ENCODE measurements at places on chromosomes 1 and 21. TPM values are rescaled to one million over a fixed set of nuclear protein-coding genes. Genes with fewer than 3 reads are reported as not detected.
A peak's percentile ranks its signal among the peaks of the same experiment; 100 is the strongest.

- no peak for DNase-seq
Measured at GRCh38 chr21:35244514-35244913, 195.4 kb upstream of the RUNX1 start.

- DNase-seq: no peak
Measured at GRCh38 chr1:46687921-46688509, 16.4 kb downstream of the TEX38 start.

- DNase-seq: no peak
Measured at GRCh38 chr1:50659107-50659662, 235.9 kb upstream of the DMRTA2 start.

DNA sequence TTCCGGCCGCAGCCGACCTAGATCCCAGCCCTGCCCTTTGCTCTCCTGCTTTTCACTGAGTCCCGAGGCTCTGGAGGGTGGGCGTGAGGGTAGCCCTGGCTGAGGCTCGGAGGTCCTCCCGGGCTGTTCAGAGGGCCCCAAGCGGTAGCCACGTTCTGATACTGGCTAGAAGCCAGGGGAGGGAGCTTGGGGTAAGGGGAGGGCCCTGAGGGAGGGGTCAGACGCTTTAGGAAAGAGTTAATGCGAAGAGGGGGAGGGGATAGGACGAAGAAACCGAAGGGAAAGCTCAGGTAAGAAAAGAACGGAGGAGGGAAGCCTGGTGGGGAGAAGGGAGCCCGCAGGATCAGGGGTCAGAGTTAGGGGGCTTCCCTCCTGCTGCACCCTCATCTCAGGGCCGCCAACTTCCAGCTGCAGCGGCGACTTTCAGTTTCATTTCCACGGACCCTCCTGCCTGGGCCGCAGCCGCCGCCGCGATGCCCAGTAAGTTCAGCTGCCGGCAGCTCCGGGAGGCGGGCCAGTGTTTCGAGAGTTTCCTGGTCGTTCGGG is at the start of gene MOV10:
TSS of gene MOV10 (plus strand) at position 220 of the 546 bp plus-strand sequence. CDS start at position 474, 254 bp downstream.
- peak; percentile 75 for DNase-seq

DNA sequence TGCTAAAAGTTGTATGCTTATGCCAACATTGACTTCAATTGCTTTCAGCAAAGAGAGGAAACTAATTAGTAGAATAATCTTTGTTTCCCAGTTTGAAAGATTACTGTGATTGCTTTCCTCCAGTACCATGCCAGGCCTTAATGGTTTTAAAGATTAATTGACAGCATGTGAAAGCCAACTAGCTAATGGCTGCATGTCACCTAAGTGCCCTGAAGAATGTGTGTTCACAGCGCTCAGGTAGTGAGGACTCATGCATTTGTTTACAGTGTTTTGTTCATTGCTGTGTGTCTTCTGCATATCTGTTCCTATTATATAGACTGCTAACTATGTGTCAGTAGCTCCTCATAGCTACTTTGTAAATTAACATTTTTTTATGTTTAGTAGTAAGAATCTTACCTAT is 335.6 kb downstream of the LRRIQ3 start:
- no peak for DNase-seq

Gene PGBD2
- total RNA-seq: 6.9 TPM

GRCh38 chr1:5709461-5709975 is 282.7 kb downstream of the NPHP4 start:
- no peak for DNase-seq

- no peak for DNase-seq
Measured at GRCh38 chr1:87113313-87113712, 198.9 kb downstream of the HS2ST1 start.

Gene FCMR
- 16.7 TPM for total RNA-seq

DNA sequence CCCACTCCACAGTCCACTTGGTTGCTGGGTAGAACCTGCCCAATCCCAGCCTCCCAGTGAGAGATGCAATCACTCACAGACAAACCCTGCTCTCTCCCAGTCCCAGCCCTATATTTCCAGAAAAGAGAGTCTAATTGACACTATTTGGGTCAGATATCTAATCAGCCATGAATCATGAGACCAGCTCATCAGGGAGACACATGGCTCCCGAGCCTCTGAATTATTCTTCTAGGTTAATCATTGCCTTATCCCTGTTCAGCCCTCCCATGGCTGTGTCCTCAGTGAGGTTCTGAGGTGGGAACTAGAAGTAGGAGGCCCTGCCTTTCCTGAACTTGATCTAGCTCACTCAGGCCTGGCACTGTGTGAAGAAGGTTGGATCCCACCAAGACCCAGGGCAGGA is 49.9 kb upstream of the ZC3H12A start:
- DNase-seq: no peak

- DNase-seq: no peak
Measured at GRCh38 chr1:78958711-78959110, 47.8 kb downstream of the ADGRL4 start.

Gene RGS13
- 2.1 TPM for total RNA-seq

DNA sequence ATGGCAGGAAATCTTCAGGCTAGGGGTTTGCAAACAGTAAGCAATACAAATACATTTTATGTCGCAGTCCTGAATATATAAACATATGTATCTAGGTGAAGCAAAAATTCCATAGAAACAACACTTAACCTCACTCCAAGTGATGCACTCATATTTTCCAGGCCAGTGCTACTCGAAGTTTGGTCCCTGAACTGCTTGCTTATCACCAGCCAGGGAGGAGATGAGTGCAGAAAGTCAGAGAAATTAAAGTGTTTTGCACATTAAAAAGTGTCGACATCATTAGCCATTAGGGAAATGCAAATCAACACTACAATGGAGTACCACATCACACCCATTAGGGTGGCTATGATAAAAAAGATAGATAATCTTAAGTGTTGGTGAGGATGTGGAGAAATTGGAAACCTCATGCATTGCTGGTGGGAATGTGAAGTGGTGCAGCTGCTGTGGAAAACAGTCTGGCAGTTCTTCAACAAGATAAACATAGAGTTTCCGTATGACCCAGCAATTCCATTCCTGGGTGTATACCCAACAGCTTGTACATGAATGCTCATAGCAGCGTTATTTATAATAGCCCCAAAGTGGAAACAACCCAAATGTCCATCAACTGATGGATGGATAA is 70.5 kb upstream of the CSF1 start:
- no peak for DNase-seq

DNA sequence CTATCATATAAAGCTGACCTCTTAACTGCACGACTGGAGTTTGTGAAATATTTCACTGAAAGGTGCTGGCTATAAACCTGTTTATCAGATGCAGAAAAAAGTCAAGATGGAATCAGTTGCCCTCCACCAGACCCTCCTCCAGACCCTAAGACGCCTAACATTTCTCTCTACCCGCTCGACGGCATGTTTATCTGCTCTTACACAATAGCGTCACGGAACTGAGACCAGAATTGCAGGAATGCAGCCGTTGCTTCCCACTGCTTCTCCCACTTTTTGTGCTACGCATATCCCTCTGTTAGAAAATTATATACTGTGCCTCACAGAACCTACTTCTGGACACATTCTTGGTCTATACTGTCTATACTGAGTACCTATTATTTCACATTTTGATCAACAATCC is 28.2 kb upstream of the FAM131C start:
- DNase-seq: peak; percentile 55

DNA sequence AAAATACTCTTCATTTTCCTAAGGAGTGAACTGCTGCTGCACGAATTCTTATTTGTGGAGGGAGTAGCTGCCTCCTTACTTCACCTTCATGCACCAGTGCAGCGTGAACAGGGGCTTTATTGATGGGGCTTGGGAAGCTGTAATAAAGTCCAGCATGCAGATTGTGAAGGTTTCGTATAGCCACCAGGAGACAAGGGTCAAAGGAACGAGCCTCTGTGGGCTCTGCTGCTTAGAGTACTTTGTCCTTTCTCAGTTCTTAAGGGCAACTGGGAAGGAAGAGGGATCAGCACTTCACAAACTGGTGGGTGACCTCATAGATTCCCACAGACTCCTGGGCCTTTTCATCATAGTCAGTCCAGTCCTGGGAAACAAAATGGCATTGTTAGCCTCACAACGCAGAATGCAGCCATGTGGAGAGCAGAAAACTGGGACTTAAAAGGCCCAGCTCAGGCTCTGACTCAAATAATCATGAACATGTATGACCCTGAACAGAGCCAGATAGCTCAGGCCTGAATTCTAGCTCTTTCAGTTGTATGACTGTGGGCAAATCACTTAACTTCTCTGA is 6.0 kb downstream of the CZIB start:
- DNase-seq: no peak

- DNase-seq: no peak
Measured at GRCh38 chr1:30984165-30984889, 75.8 kb upstream of the SDC3 start.

Gene LCE1B
- total RNA-seq: not detected

DNA sequence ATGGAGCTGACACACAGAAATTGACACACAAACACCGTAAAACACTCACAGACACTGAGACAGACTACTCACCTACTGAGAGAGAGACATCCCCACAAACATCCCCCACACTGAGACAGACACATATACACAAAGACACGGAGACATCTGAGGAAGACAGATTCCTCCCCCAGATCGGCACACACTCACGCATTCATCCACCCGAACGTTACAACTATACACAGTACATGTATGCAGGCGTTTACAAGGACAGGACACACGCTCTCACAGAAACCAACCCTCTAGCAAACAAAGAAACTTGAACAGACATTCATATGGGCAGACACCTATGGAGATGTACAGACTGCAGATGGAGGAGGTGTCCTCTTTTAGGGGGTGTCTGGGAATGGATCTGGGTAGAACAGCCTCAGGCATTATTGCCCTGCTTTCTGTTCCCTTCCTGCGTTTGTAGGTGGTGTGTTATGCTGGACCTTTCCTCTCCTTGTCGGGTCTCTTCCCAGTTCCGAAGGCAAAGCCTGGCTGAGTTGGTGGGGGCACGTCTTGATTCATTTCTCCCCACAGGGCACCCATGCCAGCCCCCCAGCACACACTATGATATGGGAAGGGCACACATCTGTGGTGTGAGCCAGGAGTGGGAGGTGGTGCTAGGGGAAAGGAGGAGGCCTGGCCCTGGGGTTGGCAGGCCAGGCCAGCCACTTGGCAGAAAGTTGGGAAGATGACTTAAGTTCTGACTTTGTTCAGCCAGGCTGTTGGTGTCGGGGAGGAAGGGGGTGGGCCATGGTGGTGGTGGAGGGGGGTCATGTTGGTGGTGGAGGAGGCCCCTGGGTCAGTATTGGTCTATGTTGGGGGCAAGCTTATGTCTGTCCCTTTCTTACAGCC is 1.5 kb downstream of the KIRREL1 start:
- DNase-seq: peak; percentile 33

Gene NUP210L
- 0.06 TPM for total RNA-seq

Gene OR14A2
- total RNA-seq: not detected

DNA sequence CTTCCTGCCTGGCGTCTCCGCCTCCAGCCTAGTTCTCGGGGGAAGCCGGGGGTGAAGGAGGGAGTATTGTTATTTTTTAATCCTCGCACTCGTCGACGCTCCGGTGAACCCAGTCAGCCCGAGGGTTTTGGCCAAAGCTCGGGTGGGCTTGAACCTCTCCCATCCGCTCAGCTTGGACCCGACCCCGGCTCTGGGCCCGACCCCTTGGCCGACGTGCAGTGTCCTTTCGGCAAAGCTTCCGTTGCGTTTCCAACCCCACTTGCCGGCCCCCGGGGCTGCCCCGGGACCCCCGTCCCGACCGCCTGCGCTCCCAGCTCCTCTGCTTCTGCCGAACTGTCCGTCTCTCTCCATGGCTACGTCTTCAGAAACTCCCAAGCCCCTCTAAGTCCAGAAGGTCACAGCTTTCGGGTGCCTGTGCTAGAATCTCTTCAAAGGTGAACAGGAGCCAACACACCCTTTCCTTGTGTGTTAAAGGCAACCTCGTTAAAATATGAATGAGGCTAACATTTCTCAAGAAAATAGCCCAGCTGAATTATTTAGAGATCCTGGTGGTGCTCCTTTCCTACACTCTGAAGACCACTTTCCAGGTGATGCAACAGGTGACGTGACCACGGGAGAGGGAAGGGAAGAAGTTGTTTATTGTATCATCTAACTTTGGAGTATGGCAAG is 647 bp downstream of the DESI2 start:
- no peak for DNase-seq

GRCh38 chr1:8349961-8350360 is 32.0 kb downstream of the SLC45A1 start:
- DNase-seq: no peak

DNA sequence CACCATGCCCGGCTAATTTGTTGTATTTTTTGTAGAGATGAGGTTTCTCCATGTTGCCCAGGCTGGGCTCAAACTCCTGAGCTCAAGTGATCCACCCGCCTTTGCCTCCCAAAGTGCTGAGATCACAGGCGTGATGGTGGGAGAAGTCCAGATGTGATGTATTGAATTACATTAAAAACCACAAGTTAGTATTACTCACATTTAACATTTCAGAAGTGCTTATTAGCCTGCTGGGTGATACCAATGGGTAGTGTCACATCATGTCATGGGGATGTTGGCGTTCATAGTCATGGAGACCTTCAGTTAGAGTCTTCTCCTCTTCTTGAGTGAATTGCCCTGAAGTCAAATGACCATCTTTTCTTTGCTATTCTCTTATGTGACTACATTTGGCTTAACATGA is 63.6 kb upstream of the VAMP3 start:
- DNase-seq: no peak

DNA sequence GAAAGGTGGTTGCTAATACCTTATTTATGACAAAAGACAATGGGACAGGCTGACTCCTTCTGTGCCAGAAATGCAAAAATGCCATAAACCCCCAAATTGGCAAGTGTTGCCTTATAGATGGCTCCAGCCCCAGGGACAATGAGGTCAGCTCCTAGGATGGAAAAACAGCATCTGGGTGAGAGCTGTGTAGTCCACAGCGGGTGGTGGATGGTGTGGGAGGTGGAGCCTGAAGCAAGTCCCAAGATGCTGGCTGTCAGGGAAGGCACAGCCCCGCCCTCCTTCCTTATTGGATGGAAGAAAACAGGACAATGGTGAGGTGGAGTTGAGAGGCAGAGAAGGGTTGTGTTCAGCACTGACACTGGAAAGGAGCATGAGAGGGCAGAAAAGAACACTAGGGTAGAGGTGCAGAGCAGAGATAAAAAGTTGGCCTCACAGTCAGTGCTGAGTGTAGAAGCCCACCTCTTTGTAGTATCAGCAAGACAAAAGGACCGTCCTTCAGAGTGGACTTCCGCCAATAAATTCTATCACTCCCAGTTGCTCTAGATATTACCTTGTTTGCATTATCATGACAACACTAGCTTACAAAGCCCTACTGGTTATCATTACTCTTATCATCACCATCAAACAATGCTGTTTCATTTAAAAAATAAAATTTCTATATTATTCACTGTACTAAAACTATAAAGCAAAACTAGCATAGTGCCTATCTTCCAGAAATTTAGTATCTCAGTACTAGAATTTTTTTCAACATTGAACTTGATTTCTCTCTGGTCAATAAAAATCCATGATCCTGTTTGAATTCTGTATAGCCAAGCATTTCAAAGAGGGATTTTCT is 3.7 kb upstream of the SDE2 start:
- peak; percentile 85 for DNase-seq

DNA sequence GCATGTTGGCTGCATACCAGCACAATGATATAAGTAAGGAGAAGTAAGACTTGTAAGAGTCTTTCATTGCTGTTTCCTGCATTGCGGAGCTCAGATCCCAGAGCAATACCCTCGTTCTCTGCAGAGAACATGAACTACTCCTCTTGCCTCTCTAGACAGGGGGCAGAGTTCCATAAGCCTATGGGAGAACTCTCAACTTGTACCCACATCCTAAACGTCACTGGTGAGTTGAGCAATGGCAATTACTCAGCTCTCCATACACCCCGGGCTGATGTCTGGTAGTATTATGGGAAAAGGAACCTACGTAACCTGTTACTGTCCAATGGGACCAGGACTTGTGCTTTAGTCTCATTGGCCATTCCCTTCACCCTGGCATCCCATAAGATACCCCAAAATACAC is 27.3 kb upstream of the ZNF496 start:
- DNase-seq: no peak

GRCh38 chr1:1219341-1219740 is 5.4 kb upstream of the TNFRSF4 start:
- no peak for DNase-seq
